ENCODE measurements at places on chromosomes 6 and 20.

GRCh38 chr20:32432277-32432676, 74.1 kb downstream of the ASXL1 start:
- no peak for DNase-seq

DNA sequence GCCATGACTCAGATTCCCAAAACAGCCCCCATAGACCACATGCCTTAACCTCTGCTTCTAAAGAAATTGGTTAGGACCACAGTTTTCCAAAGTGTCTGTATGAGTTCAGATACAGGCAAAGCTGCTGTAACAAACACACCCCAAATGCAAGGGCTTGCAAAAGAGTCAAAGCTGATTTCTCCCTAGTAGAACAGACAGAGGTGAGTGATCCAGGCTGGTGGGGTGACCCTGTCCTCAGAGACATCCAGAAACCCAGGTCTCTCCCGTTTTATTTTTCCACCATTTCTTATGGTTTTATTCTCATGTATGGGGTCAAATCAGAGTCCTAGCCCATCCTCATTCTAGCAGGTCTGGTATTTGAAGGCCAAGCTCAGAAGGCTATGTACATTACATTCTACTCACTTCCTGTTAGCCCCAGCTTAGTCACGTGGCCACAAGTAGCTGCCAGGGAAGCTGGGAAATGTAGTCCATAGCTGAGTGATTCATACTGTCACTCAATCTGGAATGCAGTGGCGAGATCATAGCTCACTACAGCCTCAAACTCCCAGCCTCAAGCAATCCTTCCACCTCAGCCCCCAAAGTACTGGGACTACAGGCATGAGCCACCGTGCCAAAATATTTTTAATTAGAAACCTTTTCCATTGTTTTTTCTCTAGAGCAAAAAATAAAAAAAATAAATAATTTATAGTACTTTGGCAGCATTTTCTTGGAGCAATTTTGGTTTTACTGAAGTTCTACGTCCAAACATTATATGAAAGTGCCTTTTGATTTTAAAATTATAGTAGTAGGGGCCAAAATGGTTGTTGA, 175.2 kb downstream of the ZMYND8 start:
- peak; percentile 25 for DNase-seq

GRCh38 chr20:6212903-6213302, 90.1 kb upstream of the FERMT1 start:
- DNase-seq: no peak

DNA sequence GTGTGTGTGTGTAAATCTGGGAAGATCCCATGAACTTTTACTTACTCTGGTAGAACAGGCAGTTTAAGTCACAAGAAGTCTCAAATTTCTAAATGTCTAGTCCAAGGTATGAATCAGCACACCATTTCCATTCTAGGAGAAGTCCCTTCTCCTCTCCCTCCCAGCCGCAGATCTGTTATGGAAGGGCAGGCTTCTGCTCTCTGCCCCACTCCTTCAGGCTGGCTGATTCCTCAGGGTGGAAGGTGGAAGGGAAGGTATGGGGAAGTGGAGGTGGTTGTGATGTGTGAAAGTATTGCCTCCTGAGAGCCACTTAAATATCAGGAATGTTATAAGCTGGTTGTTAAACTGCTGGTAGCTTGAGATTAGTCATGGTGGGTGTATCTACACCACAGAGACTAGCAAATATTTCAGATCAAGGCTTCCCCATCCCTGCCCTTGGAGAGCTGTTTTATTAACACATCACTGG, 44.5 kb upstream of the LAMA4 start:
- DNase-seq: no peak

DNA sequence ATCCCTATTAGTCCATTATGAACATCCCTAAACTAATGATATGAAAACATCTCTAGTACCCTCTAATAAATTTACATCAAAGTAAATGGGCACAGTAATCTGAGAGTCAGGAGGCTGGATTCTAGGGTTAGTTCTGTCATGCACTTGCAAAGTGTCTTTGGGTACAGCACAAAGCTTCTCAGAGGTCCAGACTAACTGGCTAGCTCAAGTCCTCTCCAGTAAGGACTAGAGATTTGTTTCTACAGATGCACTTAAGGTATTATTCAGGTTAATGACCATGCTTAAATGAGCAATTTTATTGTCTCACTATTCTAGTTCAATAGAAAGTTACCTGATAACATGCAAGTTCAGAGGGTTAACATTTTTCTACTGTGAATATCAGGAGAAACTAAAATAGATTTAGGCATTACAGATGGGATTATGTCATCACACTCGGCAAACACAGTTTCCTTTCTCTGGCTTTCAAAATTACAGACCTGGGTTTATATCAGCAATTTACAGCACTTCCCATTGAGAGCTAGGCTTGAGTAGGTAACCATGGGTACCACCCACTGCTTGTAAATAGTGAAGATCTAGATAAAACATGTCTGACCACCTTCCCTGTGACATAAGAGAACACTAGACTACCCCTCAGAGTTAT, 402.9 kb upstream of the RUNX2 start:
- peak; percentile 29 for DNase-seq

- no peak for DNase-seq
Observed at GRCh38 chr20:23080521-23080920, 5.6 kb downstream of the CD93 start.

DNA sequence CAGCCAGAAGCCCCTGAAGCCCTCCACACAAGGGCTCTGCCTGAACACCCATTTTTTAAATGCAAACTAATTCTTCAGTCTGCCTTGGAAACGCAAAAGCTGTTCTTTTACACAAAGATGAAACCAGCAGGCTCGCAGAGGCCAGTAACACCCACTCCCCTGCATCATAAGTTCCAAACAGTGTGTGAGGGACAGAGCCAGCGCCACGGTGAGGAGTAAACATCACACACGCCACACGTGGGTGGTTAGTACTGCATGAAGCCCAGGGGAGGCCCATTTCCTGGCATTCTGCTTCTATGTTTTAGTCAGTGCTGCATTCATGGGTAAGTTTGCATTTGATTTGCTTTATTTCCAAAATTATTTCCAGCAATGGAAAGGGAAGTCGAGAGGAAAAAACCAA, 217.7 kb upstream of the RIN2 start:
- DNase-seq: no peak

DNA sequence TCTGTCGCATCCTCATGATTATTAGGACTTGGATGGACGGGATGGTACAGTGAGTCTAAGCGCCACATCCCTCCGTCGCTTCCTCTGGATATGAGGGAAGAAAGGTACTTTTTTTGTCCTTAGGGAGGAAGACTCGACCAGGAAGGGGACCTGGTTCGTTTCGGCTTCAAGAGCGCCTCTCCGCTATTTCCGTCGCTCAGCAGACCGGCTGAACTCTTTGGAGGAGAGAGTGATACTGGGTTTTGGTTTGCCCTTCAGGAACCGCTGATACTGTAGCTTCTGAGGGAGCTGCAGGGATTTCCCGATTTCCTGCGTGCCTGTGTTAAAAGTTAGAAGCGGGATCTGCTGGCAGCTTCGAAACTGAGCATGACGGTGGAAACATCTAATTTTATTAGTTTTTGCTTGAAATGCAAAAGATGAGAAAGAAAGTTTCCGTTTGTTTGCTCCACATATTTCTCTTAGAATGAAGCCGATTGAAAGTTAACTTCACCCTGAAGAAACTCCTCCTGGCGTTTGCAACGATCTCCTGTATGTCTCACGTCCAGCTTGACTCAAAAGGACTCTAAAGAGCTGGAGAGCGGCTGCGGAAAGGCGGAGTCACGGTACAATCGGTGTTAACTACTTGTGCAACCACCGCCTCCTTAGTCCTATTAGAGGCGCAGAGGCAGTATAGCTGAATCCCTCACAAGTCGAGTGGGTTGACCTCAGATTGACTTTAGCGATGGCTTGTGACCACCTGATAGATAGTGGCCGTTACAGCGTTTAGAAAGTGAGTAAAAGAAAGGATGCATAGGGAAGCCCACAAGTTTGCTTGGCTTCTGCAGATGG, 129.4 kb downstream of the TRIM27 start:
- DNase-seq: no peak
